ENCODE measurements at places on chromosomes 6 and 20.
A peak's percentile ranks its signal among the peaks of the same experiment; 100 is the strongest.

DNA sequence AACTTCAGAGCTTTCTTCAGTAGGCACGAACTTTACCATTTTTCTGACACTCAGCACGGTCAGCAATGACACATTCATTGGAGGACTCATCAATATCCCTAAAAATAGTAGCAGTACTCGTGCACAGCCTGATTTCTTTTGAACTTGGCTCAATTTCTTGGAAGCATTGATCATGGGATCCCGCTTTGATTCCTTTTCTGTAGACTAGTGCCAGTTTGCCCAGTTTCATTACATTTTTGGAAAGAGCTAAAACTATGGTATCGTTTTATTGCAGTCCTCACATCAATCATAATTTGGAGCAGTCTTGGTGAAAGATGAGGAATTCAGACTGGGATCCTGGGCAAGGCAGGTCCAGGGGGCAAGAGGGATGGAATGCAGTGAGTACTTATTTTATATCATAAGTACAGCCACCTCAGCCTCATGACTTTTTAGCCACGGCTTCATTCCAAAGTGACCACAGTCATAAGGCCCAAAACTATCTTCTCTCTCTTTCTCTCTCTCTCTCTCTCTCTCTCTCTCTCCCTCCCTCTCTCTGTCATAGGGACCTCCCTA, 170.9 kb upstream of the AKAP12 start:
- no peaks in the 10 kb centered on the region for H3K27me3 ChIP-seq
- no peak overlapping the region for H3K27ac ChIP-seq
- no peaks in the 10 kb centered on the region for H3K36me3 ChIP-seq
- H3K4me3 ChIP-seq = no peak overlapping the region

DNA sequence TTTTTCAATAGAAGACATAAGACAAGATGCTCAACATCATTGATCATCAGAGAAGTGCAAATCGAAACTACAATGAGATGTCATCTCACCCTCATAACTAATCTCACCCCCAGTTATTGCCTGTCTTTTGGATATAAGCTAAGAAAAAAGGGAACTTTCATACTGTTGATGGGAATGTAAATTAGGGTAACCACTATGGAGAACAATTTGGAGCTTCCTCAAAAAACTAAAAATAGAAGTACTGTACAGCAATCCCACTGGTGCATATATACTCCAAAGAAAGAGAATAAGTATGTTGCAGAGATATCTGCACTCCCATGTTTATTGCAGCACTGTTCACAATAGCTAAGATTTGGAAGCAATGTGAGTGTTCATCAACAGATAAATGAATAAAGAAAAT, 26.4 kb upstream of the PHF3 start:
- no peak overlapping the region for H3K27ac ChIP-seq
- no peaks in the 10 kb centered on the region for H3K36me3 ChIP-seq
- DNase-seq = no peak
- no peaks in the 10 kb centered on the region for H3K4me1 ChIP-seq

- no peak for DNase-seq
- peaks cover 3% of the 10 kb centered on the region for H3K4me1 ChIP-seq
- H3K36me3 ChIP-seq = no peaks in the 10 kb centered on the region
- no peak overlapping the region for H3K27ac ChIP-seq
Measured at GRCh38 chr6:122676146-122676545, 65.9 kb downstream of the PKIB start.

DNA sequence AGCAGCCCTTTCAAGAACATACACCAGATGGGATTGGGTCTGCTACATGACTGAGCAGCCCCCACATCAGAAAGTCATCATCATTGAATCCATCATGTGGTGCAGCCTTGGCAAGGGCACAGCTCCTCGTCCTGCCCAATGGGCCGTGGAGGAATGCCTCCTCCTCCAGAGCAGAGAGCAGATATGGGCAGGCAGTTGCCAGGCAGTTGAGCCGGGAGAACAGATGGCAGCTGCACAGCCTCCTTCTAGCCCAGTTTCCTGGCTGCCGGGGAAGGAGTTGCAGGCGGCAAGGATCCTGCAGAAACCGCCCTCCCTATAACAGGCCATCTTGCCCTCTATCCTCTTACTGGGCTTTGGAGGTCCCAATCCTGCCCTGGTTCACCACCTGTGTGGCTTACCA, 11.9 kb upstream of the ZFAND3 start:
- H3K36me3 ChIP-seq = no peaks in the 10 kb centered on the region
- no peaks in the 10 kb centered on the region for H3K27me3 ChIP-seq
- no peak overlapping the region for H3K27ac ChIP-seq
- DNase-seq = no peak

- DNase-seq = no peak
- H3K27me3 ChIP-seq = no peaks in the 10 kb centered on the region
- no peak overlapping the region for H3K27ac ChIP-seq
Measured at GRCh38 chr20:60202046-60202445, 243.8 kb downstream of the CDH26 start.

GRCh38 chr6:29752451-29753308, 29.4 kb downstream of the HLA-F start:
- H3K27ac ChIP-seq = no peak overlapping the region
- peaks cover 14% of the 10 kb centered on the region for H3K4me1 ChIP-seq
- H3K36me3 ChIP-seq = no peaks in the 10 kb centered on the region
- peak; percentile 93 for DNase-seq

DNA sequence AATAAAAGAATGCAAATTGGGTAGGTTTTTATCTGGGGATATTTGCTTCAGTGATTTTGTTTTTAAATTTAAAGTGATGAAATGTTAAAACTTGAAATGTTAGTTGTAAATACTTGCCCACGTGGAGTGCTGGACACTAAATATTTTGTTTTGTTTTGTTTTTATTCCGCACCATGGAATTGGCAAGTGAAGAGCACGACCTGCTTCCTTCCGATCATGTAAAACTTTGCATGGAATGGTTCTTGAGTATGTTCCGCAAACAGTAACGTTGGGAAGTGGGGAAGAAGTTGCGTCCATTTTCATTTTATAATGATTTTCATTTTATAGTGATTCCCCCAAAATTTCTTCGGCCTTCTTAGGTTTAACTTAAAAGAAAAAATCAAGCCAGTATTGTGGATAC, 765 bp downstream of the IRAK1BP1 start:
- no peaks in the 10 kb centered on the region for H3K36me3 ChIP-seq
- H3K27ac ChIP-seq = no peak overlapping the region
- DNase-seq = no peak
- no peaks in the 10 kb centered on the region for H3K27me3 ChIP-seq

GRCh38 chr6:56637640-56638039, 5.0 kb downstream of the DST start:
- peaks cover 2% of the 10 kb centered on the region for H3K4me1 ChIP-seq
- H3K27ac ChIP-seq = no peak overlapping the region
- peak; percentile 75 for DNase-seq
- no peaks in the 10 kb centered on the region for H3K36me3 ChIP-seq
